ENCODE measurements at places on chromosomes 5 and 9.

DNA sequence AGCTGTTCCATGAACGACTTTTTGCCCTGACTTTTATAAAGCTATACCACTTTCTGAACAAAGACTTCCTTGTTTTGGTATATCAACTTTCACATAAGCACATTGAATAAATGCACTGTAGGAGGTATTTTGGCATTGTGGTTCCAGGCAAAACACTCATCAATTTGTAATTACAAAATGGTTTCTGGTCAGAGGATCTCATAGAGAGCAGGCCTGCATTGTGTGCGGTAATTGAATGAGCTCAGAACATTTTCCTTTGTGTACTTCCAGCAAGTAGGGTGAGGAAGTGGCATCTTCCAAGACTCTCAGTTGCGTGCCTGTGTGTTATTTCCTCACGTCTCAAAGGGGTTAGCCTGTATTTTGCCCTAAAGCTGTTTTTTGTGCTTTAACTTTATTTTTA lies 89.2 kb downstream of the PDE6A start:
- DNase-seq, result no peak

DNA sequence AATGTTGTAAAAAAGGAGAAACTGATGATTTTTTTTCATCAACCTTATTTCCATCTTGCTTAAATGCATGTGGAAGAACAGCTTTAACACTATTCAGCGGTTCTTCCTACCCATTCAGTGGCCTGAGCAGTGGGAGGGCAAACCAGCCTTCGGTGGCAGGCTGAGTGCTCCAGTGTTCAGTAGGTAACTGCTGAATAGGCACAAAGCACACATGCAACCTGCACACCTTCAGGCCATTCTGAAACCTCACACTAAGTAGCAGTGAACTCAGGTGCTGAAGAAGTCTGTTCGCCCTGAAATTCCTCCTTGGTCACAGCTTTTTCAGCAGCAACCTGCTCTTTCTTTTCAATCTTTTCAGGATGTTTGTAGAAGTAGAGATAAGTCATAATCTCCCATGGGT lies 26.1 kb downstream of the FBXO4 start:
- DNase-seq, result no peak

DNA sequence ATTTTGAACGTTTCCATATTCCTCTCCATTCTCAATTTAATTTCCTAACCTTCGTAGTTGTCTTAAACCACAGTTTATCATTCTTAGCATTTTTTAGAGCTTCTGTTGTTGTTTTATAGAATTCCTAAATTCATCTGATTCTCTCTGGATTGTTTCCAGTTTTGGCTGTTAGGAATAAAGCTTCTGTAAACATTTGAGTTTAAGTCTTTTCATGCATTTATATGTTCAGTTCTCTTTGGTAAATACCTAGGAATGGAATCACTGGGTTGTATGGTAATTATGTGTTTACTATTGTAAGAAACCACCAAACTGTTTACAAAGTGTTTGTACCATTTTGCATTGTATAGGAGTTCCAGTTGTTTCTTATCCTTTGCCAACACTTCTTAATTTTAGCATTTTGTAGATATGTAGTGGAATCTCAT lies 29.7 kb downstream of the GPR21 start:
- DNase-seq, result no peak

DNA sequence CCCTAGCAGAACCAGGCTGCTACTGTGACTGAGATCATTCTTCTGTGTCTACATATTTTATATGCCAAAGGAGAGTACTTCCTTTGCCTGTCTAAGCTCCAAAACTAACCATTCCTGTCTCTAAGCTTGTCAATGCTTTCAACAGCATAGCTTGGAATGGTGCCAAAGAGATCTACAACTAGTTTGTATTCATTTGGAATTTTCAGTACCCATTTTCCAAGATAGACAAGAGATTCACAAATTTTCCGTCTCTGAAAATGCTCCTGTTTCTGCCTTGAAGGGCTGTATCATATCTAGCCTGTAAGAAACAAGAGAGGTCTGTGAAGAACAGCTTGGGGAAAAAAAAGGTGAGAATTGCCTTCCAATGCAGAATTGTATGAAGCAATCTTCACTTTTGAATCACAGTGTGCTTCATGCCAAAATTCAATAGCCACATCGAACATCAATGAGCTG lies 334.4 kb upstream of the ACTBL2 start:
- DNase-seq, result no peak

DNA sequence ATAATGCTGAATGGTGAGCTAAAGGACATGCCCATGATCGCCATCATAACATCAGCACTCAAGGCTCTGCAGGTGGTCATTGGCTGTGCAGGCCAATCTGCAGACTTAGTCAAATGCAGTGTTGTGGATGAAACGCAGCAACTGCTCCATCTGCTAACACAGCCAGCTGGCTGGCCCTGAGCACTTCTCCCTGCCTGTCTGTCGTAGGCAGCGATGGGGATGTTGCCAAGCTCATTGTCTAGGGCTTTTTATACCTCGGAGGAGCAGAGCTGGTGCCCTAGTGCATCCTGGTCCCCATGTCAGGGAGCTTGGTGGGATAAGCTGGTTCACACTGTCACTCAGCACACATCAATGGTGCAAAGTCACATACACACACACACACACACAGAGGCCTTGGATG lies 189.4 kb downstream of the TENT4A start:
- DNase-seq, result no peak

GRCh38 chr5:176535101-176535663 lies 2.0 kb downstream of the RNF44 start:
- DNase-seq, result no peak

- DNase-seq, result no peak
These were observed 121.5 kb downstream of the EHMT1 start for GRCh38 chr9:137740312-137740711.

- no peak for DNase-seq
These were observed 828.9 kb downstream of the TLR4 start for GRCh38 chr9:118533101-118533500.

GRCh38 chr9:129945314-129945713 lies 97.7 kb downstream of the FNBP1 start:
- DNase-seq, result no peak

DNA sequence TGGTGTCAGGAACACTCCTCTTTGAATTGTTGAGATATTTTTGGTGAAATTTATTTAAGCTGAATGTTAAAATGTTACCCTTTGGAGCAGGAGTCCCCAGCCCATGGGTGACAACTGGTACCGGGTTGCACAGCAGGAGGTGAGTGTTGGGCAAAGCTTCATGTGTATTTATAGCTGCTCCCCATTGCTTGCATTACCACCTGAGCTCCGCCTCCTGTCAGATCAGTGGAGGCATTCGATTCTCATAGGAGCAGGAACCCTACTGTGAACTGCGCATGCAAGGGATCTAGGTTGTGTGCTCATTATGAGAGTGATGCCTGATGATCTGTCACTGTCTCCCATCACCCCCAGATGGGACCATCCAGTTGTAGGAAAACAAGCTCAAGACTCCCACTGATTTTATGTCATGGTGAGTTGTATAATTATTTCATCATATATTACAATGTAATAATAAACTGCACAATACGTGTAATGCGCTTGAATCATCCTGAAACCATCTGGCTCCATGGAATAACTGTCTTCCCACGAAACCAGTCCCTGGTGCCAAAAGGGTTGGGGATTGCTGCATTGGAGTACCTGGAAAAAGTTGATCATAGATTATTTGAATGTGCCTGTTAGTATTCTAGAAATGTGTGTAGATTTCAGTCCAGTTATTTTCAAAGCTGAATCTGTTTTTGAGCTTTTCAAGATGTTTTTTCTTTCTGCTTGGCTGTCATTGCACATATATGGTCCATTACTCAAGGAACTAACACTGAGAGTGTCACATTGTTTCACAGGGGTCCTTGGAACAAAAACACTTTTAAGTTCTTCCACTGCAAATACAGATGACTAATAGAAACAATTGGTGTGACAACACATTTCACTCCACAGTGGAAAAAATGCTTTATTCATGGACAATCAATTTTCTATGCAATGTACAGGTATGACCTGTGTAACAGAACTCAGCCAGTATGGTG lies 104.6 kb upstream of the TNFAIP8 start:
- DNase-seq, result no peak

DNA sequence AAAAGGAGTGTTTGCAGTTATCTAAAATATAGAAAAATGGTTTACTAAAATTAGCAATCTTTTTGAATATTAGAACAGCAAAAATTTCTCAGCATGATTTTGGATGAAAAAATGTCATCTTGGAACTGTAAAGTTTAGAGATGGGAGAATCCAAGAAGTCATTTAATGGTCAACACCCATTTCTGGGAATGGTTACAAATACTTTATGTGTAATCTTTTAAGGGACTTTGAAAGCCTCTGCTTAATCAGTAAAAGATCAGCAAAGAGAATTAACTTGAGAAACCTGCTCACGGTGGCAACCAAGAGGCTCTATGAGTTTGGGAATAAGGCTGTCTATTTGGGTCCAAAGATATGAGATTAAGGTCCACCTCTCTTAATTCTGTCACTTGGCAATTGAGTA lies 13.0 kb downstream of the C1QTNF3 start:
- no peak for DNase-seq

DNA sequence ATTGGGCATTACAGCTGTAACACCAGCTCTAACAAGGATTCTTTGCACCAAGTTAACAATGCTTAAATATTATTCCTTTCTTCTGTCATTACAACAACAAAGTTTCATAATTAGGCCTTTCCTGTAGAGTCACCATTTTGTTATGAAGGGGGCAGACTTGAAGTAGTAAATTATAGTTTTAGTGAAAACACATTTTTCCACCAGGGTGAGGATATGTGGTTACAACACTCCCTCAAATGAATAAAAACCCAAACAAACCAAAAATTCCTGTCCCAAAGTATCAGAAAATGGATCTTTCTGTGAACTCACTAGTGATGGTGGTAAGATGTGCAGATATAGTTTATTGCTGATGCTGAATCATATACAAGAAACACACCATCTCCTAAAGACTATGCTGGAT lies 250.5 kb upstream of the TUT7 start:
- no peak for DNase-seq

GRCh38 chr5:126998201-126998631 lies 32.1 kb downstream of the MARCHF3 start:
- DNase-seq, result no peak

- DNase-seq, result no peak
These were observed 87.1 kb downstream of the EHMT1 start for GRCh38 chr9:137705906-137706305.

DNA sequence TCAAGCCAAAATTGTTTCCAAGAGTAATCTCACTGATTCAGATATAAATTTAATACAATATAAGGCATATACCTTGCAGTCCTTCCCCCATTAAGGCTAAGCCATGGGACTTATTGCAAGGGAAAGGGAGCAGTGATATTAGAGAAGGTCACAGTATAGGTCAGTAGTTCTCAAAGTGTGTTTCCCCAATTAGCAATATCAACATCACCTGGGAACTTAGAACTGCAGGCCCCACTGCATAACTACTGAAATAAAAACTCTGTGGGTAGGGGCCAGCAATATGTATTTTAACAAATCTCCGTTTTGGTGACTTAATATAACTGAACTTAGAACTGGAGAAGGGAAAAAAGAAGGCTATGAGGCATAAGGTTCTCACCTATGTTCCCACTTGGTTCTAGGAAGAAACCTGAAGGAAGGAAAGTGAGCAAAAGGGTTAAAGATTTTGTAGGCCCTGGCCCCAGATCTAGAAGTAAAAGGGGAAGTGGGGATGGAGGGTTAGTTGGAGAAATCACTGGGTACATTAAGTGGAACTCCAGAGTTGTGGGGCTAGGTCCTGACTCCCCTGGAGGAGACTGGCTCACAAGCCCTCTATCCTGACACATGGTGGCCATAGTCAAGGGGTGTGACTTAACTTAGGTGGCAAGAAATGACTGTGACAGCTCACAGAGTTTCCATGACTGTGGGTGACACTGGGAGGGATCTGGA lies 40.7 kb downstream of the WDR36 start:
- DNase-seq, result no peak

- DNase-seq, result no peak
These were observed 107.7 kb upstream of the PANK3 start for GRCh38 chr5:168686837-168687236.

GRCh38 chr5:131996210-131997025 lies 15.0 kb downstream of the ACSL6 start:
- no peak for DNase-seq

- no peak for DNase-seq
These were observed 33.9 kb downstream of the VLDLR start for GRCh38 chr9:2655411-2655901.

DNA sequence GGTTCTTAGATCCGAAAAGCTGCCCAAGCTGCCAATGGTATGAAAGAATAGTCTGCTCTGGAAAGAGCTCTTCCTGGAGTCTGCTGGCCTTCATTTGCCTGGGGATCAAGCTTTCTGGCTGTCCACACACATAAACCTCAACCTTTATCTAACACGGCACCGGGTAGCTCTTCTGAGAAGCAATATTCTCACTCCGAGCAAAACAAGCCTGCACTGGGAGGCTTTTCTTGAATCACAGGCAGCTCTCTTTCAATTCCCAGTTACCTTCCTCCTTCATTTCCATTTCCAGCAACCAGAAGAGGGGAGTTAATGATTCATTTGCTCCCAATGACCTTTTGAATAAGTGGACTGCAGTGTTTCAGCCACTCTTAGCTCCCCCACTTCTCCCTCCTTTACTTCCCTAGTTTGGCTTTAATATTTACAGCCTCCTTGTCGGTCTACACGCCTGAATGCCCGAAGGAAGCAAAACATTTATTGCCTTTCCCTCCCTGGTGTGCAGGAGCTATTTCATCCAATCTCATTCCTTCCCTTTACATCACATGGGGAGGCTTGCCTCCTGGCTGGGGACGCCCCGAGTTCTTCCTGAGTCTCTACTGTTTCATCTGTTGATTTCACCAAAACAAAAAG lies 187.1 kb downstream of the ARHGEF28 start:
- DNase-seq, result no peak

GRCh38 chr5:113614191-113614590 lies 100.7 kb downstream of the YTHDC2 start:
- DNase-seq, result no peak

GRCh38 chr9:82820186-82820585 lies 242.8 kb downstream of the RASEF start:
- no peak for DNase-seq

GRCh38 chr9:6414247-6414641 lies 1.2 kb downstream of the UHRF2 start:
- no peak for DNase-seq

GRCh38 chr5:54956922-54957321 lies 28.5 kb downstream of the ESM1 start:
- no peak for DNase-seq

DNA sequence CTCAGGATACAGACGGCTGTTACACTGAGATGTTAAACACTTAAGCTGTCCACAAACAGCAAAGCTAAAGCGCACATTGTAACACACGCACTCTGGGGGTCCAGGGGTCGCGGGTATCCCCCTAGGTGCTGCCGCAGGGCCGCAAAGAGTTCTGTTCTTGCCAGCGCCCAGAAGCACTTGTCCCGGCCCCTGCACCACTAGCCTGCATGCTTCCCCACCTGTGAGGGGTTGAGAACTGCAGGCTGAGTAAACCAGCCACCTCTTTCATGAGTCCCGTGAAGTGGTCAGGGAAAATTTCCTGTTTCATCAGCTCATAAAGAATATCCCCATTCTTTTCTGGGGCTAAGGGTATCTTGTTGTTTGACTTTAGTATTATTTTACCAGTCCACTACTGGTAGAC lies 154.4 kb upstream of the FBXL17 start:
- DNase-seq, result no peak

- no peak for DNase-seq
These were observed 27.6 kb downstream of the MTX3 start for GRCh38 chr5:79963261-79964061.

GRCh38 chr9:26334706-26335105 lies 557.9 kb downstream of the CAAP1 start:
- no peak for DNase-seq
